ENCODE measurements at places on chromosomes 13 and 19.

- no peak for DNase-seq
Observed at GRCh38 chr19:55525289-55526101, 11.4 kb downstream of the SBK2 start.

DNA sequence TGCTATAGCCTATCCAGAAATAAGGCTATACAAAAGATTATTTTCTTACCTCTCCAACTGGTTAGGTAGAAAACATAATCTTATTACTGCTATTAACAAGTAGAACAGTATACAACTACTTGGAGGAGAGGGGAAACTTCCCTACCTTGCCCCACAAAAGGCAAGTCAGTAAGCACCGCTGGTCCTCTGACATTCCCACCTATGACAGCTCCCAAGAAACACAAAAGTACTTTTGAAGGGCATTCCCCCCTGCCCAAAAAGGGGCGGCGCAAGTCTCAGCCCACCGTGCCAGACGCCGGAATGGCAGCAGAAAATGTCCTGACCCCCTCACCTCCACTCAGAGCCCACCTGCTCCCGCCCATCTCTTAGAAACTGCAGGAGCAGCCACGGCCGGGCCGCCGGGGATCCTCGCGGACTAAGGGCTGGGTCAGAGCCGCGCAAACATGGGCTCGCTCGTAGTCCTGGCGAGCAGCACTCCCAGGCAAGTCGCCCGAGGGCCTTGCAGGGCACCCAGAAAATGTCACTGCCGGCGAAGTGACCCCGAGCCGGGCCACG is 437 bp downstream of the SUCLA2 start:
- no peak for DNase-seq

GRCh38 chr19:38788478-38789243 is at the start of gene LGALS7B:
LGALS7B (plus strand) TSS chr19:38789200; CDS start chr19:38789227, 27 bp downstream.
- no peak for DNase-seq

DNA sequence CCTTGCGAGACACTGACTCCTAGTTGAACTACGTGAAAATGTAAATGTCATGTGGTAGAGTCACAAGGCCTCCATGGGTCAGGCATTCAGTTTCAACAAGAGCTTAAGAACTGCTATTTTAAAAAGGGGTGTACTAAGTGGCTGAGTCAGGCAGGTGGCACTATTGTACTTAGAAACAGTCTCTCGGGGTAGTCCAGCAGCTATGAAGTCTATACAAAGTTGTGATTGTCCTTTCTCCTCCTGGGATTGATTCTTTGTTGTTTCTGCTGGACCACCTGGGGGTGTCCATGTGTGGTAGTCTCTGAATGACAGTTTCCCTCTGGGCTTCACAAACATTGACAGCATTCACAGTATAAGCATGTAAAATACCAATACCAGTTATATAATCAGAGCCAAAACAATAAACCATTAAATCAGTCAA is 33.0 kb downstream of the UGGT2 start:
- no peak for DNase-seq

DNA sequence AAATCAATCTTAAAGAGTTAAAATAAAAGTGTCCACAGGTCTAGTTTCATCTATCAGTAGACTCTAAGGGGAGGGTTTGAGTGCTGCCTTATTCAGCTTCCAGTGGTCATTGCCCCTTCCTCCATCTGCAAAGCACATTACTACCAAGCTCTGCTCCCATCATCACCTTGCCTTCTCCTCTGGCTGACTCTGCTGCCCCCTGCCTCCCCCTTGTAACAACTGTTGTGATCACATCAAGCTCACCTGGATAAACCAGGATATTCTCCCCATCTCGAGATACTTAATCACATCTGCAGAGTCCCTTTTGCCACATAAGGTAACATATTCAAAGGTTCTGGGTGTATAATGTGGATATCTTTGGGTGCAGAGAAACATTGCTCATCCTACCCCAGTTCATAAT is 43.3 kb upstream of the GPC6 start:
- DNase-seq = no peak

Measured in progenitor cell of endocrine pancreas (in vitro differentiated cells).